ENCODE measurements at places on chromosomes 1 and 21.

DNA sequence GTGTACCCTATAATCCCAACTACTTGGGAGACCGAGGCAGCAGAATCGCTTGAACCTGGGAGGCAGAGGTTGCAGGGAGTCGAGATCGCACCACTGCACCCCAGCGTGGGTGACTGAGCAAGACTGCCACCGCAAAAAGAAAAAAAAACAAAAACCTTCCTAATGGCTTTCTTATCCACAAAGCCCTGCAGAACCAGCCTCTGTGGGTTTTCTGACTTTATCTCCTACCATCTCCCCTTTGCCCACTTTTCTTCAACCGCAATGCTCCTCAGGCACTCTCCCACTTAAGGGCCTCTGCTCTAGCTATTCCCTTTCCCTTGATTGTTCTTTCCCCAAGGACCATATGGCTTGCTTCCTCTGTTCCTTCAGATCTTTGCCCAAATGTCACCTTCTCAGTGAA is 67.9 kb upstream of the PUM1 start:
- DNase-seq: no peak

- no peak for DNase-seq
Observed at GRCh38 chr1:216626394-216627067, 96.7 kb downstream of the ESRRG start.

DNA sequence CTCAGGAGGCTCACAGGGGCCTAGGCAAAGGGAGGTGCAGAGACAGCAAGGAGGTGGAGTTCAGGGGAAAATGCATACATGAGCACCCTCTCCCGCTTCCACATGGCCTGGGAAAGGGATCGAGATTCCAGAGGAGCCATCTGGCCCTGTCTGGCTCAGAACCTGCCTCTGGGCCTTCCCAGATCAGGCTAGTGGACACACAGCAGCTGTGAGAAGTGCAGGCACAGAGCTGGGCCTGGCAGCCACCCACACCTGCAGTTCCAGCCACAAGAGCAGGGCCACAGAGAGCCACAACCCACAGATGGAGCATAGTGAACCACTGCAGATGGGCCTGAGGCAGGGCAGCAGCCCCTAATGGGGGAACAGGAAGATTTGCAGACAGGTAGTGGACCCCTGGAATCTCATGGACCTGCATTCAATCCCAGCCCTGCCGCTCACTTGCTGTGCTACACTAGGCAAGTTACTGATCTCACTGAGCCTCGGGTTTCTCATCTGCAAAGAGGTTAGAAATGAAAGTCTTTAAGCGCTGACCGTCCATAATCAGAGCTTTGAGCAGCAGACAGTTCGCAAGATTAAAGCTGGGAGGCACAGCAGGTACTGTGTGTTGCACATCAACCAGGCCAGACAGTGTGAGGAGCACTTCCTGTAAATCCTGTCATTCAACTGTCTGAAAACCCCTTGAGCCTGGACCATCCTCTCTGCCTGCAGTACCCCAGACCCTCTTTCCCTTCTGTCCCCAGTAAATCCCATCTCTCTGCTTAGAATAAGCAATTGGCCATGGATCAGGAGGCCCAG is 58.0 kb downstream of the MATN1 start:
- DNase-seq: no peak

DNA sequence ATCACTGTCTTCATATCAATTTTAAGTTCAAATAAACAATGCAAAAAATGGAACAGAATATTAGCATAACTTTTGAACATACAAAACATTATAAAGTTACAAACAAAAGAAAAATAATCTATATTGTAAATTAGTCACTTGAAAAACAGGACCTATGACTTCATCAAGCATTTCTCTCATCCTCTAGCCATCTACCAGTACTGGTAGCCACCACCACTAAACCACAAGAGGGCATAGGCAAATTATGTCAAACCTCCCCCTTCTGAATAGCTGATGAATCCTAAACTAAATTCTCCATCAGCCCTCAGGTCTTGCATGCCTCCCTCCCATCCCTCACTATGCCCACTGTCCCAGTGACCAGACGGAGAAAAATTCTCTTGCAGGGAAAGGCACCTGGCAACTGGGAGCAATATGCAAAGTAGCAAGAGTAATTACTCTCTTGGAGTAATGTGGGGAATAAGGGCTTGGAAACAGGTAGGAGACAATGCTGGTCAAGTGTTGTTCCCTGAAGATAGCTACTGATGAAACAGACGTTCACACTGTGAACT is 37.1 kb downstream of the SSX2IP start:
- no peak for DNase-seq

GRCh38 chr1:232754930-232755329 is 50.3 kb upstream of the MAP10 start:
- no peak for DNase-seq

DNA sequence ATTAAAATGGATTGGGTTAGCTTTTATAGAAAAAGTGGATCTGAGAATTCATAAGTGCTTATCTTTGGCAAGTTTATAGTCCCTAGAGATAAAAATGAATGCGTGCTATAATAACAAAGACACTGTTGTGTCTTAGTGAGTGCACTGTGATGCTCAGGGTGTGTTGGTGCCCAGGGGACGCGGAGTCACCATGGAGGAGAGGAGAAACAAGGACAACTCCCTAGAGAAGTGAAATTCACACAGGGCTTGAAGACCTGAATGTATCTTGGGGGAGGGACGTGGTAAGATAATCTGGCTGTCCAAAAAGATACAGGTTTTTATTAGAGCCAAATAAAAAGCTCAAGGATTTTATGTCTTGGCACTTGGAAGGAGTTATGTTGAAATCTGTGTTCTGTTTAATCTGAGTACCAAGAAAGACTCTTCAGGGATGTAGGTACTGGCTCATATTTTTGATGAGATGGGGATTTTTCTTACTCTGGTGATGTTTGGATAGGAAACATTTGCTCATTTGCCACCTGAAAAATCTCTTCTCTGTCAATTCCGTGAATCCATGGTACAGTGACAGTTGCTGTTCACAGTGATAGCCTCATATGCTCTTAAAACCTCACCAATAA is 9.6 kb downstream of the SMYD2 start:
- DNase-seq: no peak

DNA sequence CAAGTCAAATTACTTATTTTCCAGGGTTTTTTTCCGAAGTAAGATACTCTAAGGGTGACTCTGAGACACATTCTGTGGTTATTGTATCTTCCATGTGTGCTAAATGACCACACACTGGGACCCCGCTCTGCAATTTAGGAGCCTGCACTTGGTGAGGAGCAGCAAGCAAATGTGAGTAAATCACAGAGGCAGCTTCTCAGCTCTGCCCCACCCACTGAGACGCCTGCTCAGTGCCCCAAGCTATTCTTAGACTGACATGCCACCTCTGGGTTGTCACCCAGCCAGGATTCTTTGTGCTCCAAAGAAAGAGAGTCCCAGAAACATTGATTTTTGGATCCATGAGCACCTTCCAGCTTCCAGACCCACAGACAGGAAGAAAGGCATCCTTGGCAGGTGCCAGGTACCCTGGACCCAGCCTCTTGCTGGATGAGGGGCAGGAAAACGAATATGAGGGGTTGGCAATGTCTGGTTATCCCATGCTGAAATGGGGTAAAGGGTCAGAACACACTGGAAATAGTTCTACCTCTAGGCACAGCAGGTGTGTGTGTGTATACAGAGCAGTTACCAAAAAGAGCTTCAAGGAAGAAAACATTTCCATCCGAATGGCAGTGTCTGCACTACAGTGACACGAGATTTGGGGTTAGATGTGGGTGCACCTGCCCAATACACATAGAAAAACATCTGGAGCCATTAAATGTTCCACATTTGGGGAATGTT is 41.2 kb downstream of the TNR start:
- no peak for DNase-seq

DNA sequence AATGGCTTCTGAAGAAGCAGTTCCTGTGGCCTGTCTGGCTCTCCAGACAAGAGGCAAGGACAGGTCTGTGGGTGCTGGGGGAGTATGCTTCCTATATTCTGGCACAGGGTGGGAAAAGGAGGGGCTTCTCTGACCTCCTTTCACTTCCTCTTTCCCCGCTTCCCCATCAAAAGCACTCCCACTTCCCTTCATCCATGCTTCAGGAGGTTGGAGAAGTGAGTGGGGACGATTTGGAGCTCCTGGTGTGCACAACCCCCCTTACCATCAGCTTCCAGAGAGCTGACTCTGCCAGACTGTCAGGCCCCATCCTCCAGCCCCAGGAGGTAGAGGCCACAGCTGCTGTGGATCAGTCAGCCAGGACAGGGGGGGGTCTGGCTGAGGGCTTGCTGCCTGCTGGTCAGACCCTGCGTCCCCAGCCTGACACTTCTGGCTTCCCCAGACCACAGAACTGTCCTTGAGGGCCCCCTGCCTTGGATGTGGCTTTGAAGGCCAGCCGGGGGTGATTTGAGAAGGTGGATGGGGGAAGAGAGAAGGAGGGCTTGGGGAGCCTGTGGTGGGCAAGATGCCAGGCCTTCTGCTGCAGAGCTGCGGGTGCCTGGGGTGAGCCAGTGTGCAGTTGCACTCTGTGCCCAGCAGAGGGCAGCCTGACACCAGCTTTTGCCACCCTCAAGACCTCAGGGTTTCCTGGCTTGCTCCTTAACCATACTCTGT is 21.5 kb upstream of the TMEM222 start:
- peak; percentile 59 for DNase-seq

GRCh38 chr1:65722461-65722860 is 70.2 kb upstream of the PDE4B start:
- DNase-seq: no peak

DNA sequence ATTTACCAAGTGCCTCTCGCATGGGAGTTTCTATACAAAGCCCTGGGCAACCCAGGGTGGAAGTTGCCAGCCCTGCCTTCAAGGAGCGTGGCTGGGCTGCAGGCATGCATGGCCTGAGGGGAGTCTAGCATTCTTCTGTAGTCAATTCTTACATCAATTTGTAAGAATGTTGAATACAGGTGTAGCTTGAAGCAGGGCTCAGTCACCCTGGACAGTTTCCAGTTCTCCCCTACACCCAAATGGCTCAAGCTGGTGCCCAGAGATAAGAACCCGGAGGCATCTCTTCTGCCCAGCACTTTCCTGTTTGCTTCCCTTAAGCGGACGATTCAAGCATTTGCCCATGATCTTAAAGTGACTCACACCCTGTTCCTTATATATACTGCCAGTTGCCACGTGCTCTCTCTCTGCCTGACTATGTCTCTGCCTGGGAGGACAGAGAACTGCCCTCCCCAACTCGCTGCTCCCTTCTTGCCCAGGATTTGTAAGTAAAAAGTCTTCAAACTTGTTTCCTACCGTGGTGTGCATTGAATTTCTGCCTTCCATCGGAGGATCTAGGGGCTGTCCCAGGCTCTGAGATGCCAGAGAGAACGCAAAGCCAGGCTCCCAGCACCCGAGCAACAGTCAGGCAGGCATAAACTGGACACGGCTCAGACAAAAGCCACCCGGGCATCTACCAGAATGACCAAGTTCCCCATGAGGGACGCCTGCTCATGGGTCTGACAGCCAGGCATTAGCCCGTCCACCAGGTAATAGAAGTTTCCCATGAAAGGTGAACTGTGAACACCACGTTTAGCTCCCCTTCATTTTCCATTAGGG is 50.9 kb upstream of the AJAP1 start:
- DNase-seq: no peak

DNA sequence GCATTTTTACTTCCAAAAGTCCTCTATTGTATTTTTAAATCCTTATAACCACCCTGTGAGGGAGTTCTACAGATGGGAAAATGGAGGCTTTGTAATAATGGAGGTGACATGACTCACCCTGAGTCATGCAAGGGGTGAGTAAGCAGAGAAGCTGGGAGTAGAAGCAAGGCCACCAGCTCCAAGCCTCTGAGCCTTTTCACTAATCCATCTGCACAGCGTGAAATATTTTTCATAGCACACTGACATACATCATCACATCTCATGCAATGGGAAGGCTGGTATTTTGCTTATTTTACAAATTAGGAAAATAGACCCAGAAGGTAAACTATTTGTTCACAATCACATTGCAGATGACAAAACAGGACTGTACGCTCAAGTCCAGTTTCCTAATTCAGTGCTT is 96.9 kb downstream of the KCNH1 start:
- DNase-seq: no peak

DNA sequence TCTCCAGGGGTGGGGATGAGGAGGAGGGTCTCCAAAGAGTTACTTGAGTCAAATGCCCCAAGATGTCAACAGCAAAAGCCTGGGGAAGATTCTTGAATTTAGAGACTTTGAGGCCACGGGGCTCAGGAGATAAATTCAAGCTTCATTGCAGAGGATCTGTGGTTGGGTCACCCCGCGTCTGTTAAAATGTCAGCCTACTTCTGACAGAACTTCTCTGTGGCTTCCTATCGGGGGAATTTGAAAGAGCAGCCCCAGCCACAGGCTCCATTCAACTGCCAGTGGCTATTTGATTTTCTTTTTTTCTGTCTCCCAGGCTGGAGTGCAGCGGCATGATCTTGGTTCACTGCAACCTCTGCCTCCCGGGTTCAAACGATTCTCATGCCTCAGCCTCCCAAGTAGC is 62.5 kb upstream of the EFHD2 start:
- no peak for DNase-seq

- no peak for DNase-seq
Observed at GRCh38 chr1:52752484-52752826, 26.2 kb downstream of the ZYG11B start.

DNA sequence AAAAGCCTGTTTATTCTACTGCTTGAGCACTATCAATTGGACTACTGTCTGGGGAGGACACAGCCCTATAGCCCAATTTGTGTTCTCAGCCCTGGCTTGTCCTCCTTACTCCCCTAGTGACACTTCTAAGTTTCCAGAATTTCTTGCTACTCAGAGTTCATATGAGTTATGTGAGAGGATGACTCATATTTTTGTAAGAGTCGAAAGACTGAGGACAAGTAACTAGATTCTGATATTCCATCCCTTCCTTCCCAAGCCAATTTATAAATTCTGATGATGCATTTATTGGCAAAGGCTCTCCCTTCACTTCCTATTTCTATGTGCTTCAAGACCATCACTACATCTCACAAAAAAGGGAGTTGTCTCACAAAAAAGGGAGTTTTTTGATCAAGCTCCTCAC is 422.2 kb upstream of the DEPDC1 start:
- no peak for DNase-seq

GRCh38 chr1:106962591-106962990 is 93.9 kb upstream of the PRMT6 start:
- DNase-seq: no peak

DNA sequence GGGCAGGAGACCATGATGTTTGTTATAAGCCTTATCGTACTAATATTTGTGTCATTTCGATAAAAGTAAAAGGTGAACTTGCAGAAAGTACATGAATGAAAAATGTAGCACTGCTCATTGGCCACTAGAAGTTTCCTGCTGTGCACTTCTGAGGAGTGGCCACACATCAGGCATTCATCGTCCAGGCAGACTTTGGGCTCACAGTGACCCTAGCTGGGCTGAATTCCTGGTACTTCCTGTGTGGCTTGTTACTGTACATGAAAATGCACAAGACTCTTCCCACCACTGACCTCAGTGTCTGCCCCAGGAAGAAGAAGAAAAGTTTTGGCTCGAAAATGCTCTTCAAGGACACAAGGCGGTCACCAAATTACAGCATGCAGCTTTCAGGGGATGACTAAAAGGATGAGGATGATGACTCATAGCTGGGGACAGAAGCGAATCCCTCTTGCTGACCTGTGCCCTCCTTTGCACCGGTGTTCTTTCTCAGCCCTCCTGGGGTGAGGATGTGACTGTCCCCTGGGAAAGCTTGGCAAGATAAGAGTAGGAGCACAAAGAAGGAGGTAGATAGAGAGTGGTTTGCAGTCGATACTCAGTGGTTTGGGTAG is 252.4 kb upstream of the KAZN start:
- no peak for DNase-seq
